Heart right ventricle (tissue), 16 donors: ENCODE measurements at places on chromosomes 2 and 18. TPM values are rescaled to one million over a fixed set of nuclear protein-coding genes. Genes with fewer than 3 reads are reported as not detected.

TPGS2 gene
- 31.3 TPM for polyA plus RNA-seq

C2orf80 gene
- not detected for polyA plus RNA-seq

ANTXR1 gene
- 26.7 TPM for polyA plus RNA-seq

GRCh38 chr18:74342416-74343043 is 26.9 kb downstream of the C18orf63 start:
- no peak overlapping the region for H3K27ac ChIP-seq
- H3K4me3 ChIP-seq = no peak overlapping the region
- no peaks in the 10 kb centered on the region for H3K36me3 ChIP-seq
- no peaks in the 10 kb centered on the region for H3K4me1 ChIP-seq

DNA sequence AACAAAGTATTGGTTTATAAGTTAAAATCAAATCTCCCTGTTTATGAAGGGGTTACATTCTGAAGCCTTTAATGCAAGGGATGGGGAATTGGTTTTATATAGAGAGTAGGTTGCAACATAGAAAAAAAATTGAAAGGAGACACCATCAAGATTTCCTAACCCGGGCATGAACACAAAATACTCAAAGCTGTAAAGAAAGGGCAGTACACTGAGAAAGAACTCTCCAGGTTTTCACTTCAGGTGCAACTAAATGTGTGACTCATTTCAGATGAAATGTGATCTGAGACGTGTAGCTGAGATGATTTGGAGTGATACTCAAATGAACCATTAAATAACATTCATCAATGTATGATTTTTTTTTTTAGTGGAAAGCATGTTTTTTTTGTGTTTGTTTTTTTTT is 43.6 kb downstream of the SANBR start:
- H3K4me1 ChIP-seq = no peaks in the 10 kb centered on the region
- no peak overlapping the region for H3K4me3 ChIP-seq

DNA sequence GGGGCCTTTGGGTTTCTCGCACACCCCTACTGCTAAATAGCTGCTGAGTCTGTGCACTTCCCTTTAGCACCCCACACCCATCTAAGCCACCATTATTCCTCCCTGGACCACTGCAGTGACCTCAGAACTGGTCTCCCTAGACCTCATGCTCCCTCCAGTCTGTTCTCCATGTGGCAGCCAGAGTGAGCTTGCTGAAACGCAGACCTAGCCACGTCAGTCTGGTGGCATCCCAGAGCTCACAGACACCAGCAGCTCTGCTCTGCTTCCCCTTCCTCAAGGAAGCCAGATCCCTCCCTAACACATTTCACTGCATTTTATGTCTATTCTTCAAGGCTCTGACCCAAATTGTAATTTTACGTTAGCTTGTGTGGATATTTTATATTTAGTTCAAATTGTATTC is 144.4 kb downstream of the DYSF start:
- H3K27me3 ChIP-seq = no peaks in the 10 kb centered on the region
- H3K36me3 ChIP-seq = no peaks in the 10 kb centered on the region
- no peak overlapping the region for H3K4me3 ChIP-seq
- H3K27ac ChIP-seq = no peak overlapping the region

DNA sequence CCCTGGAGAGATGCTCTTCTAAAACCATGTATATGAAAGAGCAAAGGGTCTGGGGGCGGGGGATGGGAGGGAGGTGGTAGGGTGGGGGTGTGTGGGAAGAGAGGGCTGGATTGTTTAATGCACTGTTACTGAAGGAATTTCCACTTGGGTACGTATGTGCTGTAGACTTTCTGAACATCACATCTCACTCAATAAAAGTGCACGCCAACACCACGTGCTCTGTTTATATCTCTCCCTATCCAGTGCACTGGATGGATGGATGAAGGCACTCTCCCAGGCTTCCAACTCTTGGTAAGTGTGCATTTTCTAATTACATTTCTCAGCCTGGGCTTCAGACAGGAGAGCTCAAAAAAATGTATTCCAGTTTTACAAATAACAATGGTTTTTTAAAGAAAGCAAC is 184.3 kb upstream of the SIX2 start:
- H3K27ac ChIP-seq = no peak overlapping the region
- no peaks in the 10 kb centered on the region for H3K4me1 ChIP-seq
- no peaks in the 10 kb centered on the region for H3K36me3 ChIP-seq
- H3K27me3 ChIP-seq = no peaks in the 10 kb centered on the region
- DNase-seq = no peak
- H3K4me3 ChIP-seq = no peak overlapping the region

MAPK4 gene
- 7.5 TPM for polyA plus RNA-seq

LYPD6 gene
- polyA plus RNA-seq = 0.15 TPM

DNA sequence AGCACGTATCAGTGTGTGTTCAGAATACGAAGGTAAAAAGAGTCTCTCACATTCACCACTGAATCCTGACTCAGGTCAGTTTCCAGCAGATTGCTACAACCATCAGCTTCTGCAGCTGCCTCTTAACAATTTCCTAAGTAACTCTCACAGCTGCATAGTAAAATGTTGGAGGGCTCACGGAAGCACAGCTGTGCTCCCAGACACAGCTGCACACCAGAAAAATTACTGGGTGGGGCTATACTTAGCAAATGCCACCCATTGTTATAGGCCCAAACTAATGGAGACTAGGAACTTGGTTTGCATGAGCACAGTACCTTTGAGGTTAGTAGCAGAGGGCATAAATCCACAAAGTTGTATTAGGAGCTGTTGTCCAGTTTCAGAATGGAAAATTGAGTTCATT is 153.9 kb upstream of the ERBB4 start:
- H3K36me3 ChIP-seq = no peaks in the 10 kb centered on the region
- H3K27me3 ChIP-seq = no peaks in the 10 kb centered on the region
- DNase-seq = no peak
- no peaks in the 10 kb centered on the region for H3K4me1 ChIP-seq

GALR1 gene
- polyA plus RNA-seq = 0.01 TPM

- H3K27me3 ChIP-seq = no peaks in the 10 kb centered on the region
- no peaks in the 10 kb centered on the region for H3K36me3 ChIP-seq
- H3K4me3 ChIP-seq = no peak overlapping the region
- H3K4me1 ChIP-seq = peaks cover 62% of the 10 kb centered on the region
- DNase-seq = no peak
Measured at GRCh38 chr2:10034333-10035052, 8.9 kb upstream of the KLF11 start.

DNA sequence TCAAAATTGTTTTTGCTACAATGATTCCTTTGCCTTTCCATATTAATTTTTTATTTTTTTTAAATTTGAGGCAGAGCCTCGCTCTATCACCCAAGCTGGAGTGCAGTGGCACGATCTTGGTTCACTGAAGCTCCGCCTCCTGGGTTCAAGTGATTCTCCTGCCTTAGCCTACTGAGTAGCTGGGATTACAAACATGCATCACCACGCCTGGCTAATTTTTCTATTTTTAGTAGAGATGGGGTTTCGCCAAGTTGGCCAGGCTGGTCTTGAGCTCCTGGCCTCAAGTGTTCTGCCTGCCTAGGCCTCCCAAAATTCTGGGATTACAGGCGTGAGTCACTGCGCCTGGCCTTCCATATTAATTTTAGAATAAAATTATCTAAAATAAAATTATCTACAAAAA is 41.3 kb downstream of the PTPN4 start:
- H3K4me3 ChIP-seq = no peak overlapping the region
- H3K4me1 ChIP-seq = peaks cover 22% of the 10 kb centered on the region
- no peak for DNase-seq
- no peaks in the 10 kb centered on the region for H3K36me3 ChIP-seq
- no peaks in the 10 kb centered on the region for H3K27me3 ChIP-seq

GRCh38 chr2:197079414-197079813 is 152.9 kb upstream of the PGAP1 start:
- H3K27ac ChIP-seq = no peak overlapping the region
- DNase-seq = no peak
- H3K27me3 ChIP-seq = no peaks in the 10 kb centered on the region
- peaks cover 20% of the 10 kb centered on the region for H3K36me3 ChIP-seq
- H3K4me1 ChIP-seq = peaks cover 40% of the 10 kb centered on the region

GALNT5 gene
- polyA plus RNA-seq = not detected

CDK15 gene
- polyA plus RNA-seq = 0.10 TPM

- no peaks in the 10 kb centered on the region for H3K36me3 ChIP-seq
- H3K4me1 ChIP-seq = peaks cover 47% of the 10 kb centered on the region
- no peak overlapping the region for H3K4me3 ChIP-seq
- H3K27me3 ChIP-seq = no peaks in the 10 kb centered on the region
- DNase-seq = no peak
Measured at GRCh38 chr18:3060667-3061580, 48.0 kb upstream of the LPIN2 start.

- no peak overlapping the region for H3K4me3 ChIP-seq
- no peaks in the 10 kb centered on the region for H3K27me3 ChIP-seq
- no peaks in the 10 kb centered on the region for H3K4me1 ChIP-seq
- H3K27ac ChIP-seq = no peak overlapping the region
Measured at GRCh38 chr2:112465382-112465781, 16.6 kb upstream of the TTL start.

DNA sequence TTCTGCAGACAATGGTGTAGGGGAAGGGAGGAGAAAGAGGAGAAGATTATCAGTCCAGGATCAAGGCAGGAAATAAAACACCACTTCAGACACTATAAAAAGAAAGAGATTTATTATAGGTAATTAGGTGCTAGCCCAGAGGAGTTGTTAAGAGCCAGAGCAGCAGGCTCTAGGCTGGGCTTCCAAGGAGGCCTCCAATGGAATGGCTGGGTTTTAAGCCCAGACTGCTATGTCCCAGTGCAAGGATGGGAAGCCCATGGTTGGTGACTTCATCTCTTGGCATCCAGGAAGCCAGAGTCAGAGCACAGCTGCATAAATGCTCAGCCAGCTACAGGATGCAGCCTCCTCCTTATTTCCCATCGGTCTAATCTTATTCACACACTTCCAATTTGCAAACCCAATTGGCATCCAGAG is 95.6 kb downstream of the LAMA3 start:
- H3K4me3 ChIP-seq = no peak overlapping the region
- peak; percentile 39 for DNase-seq
- H3K4me1 ChIP-seq = peaks cover 2% of the 10 kb centered on the region
- H3K36me3 ChIP-seq = no peaks in the 10 kb centered on the region
- no peak overlapping the region for H3K27ac ChIP-seq
- H3K27me3 ChIP-seq = no peaks in the 10 kb centered on the region

GRCh38 chr2:158270536-158270935 is 168.9 kb downstream of the UPP2 start:
- no peaks in the 10 kb centered on the region for H3K36me3 ChIP-seq
- H3K27ac ChIP-seq = no peak overlapping the region
- no peaks in the 10 kb centered on the region for H3K4me1 ChIP-seq
- DNase-seq = no peak
- no peaks in the 10 kb centered on the region for H3K27me3 ChIP-seq

CXCR2 gene
- 0.07 TPM for polyA plus RNA-seq

SLC4A3 gene
- 197 TPM for polyA plus RNA-seq

GRCh38 chr18:45801416-45802004 is 24.0 kb upstream of the SIGLEC15 start:
- H3K4me1 ChIP-seq = no peaks in the 10 kb centered on the region
- H3K27me3 ChIP-seq = no peaks in the 10 kb centered on the region
- no peak for DNase-seq
- H3K27ac ChIP-seq = no peak overlapping the region
- H3K4me3 ChIP-seq = no peak overlapping the region
- H3K36me3 ChIP-seq = no peaks in the 10 kb centered on the region

- no peak overlapping the region for H3K27ac ChIP-seq
- no peaks in the 10 kb centered on the region for H3K4me1 ChIP-seq
- no peaks in the 10 kb centered on the region for H3K27me3 ChIP-seq
- H3K36me3 ChIP-seq = no peaks in the 10 kb centered on the region
Measured at GRCh38 chr2:145617420-145617819, 1097.5 kb upstream of the ZEB2 start.

STK17B gene
- 2.0 TPM for polyA plus RNA-seq

KDM3A gene
- polyA plus RNA-seq = 17.1 TPM

- H3K4me3 ChIP-seq = no peak overlapping the region
- no peak overlapping the region for H3K27ac ChIP-seq
- H3K27me3 ChIP-seq = peaks cover 75% of the 10 kb centered on the region
- H3K36me3 ChIP-seq = no peaks in the 10 kb centered on the region
- H3K4me1 ChIP-seq = peaks cover 4% of the 10 kb centered on the region
Measured at GRCh38 chr2:118048401-118048800, 34.5 kb upstream of the CCDC93 start.

REG3G gene
- polyA plus RNA-seq = 0.06 TPM

DNA sequence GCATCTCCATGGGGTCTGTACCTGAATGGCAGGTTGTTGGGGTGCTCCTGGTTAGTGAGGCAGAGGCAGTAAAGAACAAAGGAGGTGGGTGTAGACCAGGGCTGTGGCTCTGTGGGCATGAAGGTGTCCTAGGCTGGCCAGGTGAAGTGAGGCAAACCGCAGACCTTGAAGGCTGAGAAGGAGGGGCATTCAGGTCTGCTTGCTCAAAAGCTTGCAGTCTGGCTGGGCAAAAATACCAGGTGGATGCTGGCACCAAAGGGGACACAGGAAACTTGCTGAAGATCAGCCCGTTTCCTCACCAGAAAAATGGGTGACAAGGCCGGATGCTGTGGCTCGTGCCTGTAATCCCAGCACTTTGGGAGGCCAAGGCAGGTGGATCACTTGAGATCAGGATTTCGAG is 6.7 kb upstream of the B3GNT2 start:
- H3K4me3 ChIP-seq = no peak overlapping the region
- no peaks in the 10 kb centered on the region for H3K36me3 ChIP-seq

CNDP1 gene
- not detected for polyA plus RNA-seq

- H3K27me3 ChIP-seq = no peaks in the 10 kb centered on the region
- H3K36me3 ChIP-seq = no peaks in the 10 kb centered on the region
- no peak overlapping the region for H3K4me3 ChIP-seq
- H3K27ac ChIP-seq = no peak overlapping the region
Measured at GRCh38 chr2:123513351-123513750, 511.7 kb upstream of the CNTNAP5 start.

DNA sequence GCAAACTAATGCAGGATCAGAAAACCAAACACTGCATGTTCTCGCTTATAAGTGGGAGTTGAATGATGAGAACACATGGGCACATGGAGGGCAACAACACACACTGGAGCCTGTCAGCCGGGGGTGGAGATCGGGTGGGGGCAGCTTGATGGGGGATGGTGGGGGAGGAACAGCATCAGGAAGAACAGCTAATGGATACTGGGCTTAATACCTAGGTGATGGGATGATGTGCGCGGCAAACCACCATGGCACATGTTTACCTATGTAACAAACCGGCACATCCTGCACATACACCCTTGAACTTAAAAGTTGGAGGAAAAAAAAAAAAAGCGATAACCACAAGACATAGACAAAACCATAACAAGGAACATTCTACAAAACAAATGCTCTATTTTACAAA is 10.4 kb downstream of the CHMP3 start:
- peaks cover 25% of the 10 kb centered on the region for H3K36me3 ChIP-seq
- no peak overlapping the region for H3K27ac ChIP-seq
- no peaks in the 10 kb centered on the region for H3K4me1 ChIP-seq
- no peak overlapping the region for H3K4me3 ChIP-seq
- no peaks in the 10 kb centered on the region for H3K27me3 ChIP-seq

- H3K4me3 ChIP-seq = no peak overlapping the region
- no peaks in the 10 kb centered on the region for H3K4me1 ChIP-seq
- peaks cover 6% of the 10 kb centered on the region for H3K27me3 ChIP-seq
- no peak overlapping the region for H3K27ac ChIP-seq
- no peaks in the 10 kb centered on the region for H3K36me3 ChIP-seq
Measured at GRCh38 chr2:238881353-238882081, 33.6 kb downstream of the TWIST2 start.
